ENCODE measurements at places on chromosomes 13 and 19.

GRCh38 chr19:19610376-19611202 lies 7.9 kb downstream of the PBX4 start:
- DNase-seq: no peak

GRCh38 chr19:2468596-2468995 lies 7.3 kb upstream of the GADD45B start:
- no peak for DNase-seq

DNA sequence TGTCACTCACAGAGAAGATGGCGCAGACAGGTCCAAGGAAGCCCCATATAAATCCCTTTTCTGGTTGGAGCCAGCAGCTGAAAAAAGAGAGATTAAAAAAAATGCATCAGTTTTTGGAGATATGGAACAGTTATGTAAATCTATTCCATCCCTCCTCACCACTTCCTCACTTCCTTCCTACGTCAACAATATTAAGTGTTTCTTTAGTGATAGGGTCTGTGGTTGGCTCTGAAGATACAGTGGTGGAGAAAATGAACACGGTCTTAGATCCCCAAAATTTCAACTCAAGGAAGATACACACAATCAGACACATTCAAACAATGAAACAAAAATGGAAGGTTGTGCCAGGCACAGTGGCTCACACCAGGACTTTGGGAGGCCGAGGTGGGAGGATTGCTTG lies 31.5 kb downstream of the ADGRE2 start:
- no peak for DNase-seq

DNA sequence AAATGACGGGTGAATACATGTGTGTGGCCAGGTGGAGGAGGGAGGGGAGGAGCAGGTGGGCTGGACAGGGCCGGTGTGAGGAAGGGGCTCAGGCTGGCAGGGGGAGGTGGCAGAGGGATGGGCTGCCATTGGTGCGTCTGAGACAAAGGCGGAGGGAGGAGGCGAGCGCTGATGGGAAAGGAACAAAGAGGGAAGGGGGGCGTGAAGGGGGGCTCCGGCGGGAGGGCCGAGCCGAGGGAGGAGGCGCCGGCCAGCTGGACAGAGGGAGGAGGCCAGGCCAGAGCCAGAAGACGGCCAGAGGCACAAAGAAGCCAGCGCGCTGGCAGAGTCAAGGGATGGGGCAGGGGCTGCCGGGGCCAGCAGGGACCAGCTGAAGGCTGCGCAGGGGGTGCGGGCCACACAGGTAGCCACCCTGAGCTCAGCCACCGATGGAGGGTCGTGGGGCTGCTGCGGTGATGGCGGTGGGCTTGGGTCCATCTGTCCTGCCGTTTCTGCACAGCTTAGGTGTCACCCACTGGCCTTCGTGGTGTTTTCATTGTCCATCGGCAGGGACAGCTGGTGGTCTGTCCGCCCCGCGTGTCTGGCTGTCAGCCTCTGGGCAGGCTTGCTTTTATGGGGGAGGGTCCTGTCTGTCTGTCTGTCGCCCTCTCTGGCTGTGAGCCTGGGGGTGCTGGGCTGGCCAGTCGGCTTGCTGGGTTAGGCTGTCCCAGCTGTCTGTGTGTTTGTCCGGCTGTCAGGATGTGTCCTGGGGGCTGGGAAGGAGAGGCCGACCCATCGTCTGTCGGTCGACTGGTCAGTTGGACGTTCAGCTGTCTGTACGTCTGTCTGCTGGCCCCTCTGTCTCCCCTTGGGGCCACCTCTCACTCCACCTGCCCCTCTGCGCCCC lies 2.2 kb downstream of the APC2 start:
- no peak for DNase-seq

- no peak for DNase-seq
These were observed 124.5 kb downstream of the ITGBL1 start for GRCh38 chr13:101576977-101577376.

DNA sequence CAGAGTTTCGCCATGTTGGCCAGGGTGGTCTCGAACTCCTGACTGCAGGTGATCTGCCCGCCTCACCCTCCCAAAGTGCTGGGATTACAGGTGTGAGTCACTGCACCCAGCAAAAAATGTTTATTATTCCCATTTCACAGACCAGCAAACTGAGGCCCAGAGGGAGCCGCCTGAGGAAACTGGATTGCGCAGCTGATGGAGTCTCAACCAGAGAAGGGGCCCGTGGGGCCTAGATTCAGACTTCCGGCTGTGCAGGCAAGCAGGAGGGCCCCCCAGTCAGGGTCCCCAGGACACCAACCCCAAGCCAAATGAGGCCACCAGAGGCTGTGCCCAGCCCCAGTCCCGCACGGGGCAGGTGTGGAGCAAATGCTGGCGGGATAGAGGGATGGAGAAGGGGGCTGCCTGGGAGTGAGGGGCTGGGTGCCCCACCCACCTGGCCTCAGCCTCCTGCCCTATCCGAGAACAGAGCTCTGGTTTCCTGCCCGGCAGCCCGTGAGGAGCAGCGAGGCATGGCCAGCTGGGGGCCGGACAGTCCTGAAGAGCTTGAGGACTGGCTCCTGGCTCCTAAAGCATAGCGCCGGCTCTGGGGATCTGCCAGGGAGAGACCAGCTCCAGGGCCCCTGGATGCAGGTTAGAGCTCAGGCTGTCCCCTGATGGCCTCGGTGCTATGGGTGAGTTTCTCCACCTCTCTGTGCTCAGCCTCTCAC lies 22.0 kb downstream of the MISP start:
- DNase-seq: no peak
